Muscle of back (tissue), 13 donors: ENCODE measurements at places on chromosomes 2 and 18.

DNA sequence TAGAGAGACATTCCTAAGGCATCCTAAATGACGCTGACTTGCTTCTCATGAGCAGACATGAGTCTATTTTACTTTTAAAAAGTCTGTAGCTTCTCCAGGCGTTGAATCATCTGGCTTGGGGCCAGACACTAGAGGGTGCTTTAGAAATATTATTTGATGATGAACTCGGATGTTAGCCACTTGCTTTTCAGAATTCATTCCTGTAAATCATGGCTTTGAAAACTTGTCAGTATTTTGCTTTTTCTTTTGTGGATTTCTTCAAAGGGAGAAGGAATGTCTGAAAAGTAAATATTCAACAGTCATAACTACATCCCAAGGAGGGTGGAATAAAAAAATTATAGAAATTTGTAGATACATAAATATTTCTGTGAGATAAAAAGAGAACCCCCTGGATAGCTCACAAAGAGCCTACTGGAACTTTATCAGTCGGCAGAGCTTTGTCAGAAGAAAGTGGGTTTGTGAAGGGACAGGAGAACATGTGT is 370.8 kb downstream of the OSR1 start:
- DNase-seq = peak; percentile 90

DNA sequence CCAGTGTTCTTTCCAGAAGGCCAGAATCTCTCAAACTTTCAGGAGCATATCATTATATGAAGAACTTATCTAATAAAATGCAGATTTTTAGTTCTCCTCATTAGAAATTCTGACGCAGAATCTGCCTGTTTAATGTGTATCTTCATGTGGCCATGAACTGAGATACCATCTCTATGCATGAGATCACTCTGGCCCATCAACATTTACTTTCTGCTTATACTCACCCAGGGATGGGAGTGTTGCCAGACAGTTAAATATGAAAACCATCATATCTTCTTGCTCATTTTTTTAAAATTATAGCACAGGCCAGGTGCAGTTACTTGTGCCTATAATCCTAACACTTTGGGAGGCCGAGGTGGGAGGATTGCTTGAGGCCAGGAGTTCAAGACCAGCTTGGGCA is 60.4 kb downstream of the MAPK4 start:
- no peak for DNase-seq

DNA sequence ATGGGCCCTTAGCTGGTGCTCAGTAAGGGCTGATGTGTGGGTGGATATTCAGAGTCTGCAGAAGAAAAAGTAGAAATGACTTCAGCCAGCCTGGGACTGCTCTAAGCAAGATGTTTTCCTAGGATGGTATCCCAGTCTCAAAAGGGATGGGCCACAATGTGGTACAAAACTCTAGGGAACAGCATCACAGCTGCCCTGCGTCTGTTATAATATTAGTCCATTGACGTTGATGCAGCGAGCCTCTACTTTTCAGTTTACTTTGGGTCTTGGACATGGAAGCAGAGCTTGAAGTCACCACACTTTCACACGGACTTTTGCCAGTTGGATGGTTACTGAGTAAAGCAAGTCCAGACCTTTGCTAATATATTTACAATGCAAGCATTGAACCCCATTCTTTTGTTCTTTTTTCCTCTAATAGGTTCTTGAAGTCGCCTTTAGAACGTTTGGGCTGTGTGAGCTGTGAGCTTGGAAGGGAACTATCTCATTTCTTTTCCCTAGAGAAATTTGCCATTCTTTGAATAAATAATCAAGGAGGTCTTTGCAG is 105.7 kb downstream of the RDH14 start:
- no peak for DNase-seq

DNA sequence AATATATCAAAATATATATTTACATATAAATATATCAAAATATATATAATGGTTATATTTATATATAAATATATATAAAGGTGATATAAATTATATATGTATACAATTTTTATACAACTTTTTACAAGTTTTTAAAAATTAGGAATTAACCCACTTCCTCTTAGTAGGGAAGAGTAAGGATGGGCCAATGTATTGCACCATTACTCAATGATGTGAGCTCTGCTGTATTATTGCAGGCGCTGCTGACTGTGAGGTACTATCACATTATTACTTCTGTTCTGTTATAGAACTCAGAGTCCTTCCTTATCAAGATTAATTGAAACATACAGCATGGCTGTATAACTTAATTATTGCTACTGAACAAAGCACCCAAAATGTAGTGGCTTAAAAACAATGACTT is 46.0 kb downstream of the CCDC195 start:
- DNase-seq = no peak

DNA sequence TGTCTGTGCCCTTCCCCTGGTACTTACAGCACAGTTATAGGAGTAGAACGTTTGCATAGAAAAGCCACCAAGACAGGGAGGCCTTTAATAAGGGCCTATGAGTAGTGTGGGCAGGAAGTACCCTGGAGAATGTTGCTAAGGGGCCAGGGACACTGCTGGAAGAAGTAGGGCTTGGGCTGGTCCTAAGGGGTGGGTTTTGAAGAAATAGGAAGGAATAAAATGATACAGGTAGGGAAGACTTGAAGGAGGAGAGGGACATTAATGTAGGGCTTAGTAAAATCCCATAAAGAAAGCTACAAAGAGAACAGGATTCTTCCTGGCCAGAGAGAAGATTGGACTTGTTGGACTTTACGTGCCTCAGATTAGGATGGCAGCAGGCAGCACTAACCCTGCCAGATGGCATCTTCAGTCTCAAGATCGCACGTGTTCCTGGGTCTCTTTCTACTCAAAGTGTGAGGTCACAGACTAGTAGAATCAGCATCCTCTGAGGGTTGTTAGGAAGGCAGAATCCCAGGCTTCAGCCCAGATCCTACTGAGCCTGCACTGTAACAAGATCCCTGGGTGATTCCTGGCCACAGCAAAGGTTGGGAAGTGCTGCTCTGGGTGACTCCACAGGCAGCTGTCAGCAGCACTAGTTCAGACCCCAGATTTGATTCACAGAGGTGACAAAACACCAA is 39.2 kb downstream of the EPAS1 start:
- DNase-seq = no peak

GRCh38 chr2:120936476-120937334 is 201.0 kb downstream of the GLI2 start:
- no peak for DNase-seq

DNA sequence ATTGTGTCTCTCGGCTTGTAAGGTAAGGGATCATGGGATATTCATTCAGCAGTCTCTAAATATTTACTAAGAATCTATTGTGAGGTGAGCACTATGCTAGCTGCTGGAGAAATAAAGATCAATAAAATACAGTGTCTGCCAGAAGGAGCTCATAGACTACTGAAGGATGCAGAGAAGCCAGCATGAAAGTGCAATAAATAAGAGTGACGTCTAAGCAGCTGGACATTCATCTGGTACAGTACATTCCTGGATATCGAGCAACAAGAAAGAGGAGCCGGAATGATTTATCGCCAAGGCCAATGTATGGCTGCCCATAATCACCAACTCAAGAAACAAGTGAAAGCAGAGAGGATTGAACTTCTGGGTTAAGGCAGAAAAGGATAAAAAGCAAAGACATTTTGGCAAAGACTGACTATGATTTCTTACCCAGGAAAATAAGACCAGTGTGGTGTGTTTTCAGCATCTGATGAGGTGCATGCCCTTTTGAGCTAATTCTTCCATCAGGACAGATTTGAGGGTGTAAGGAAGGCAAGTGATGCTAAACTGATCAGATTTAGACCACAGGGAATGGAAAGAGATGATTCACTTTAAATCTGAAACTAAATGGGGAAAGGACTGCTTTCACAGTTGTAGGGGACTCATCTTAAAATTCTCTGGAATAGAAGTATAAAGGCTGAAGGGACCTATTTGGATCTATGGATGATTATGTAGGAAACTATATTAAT is 18.7 kb upstream of the LMAN1 start:
- no peak for DNase-seq

- no peak for DNase-seq
Observed at GRCh38 chr2:65477590-65477989, 45.2 kb upstream of the SPRED2 start.

DNA sequence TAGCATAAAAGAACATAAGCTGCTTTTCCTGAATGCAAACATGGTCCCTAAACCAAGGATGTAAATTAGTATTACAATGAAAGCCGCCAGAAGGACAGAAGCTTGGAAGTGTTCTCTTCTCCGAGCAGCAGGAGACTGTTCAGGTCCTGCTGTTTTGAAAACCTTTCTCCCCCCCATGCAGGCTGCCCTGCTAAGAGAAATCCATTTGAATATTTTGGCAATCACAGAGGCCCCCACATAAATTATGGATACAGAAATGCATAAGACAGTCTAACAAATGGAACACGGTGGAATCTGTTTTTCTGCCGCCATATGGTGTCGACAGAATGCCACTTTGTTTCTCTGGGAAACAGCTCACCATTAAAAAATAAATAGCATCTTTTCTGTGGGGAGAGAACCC is 600.4 kb upstream of the KLHL29 start:
- DNase-seq = no peak

GRCh38 chr2:238104691-238105371 is 4.7 kb downstream of the ESPNL start:
- DNase-seq = no peak

DNA sequence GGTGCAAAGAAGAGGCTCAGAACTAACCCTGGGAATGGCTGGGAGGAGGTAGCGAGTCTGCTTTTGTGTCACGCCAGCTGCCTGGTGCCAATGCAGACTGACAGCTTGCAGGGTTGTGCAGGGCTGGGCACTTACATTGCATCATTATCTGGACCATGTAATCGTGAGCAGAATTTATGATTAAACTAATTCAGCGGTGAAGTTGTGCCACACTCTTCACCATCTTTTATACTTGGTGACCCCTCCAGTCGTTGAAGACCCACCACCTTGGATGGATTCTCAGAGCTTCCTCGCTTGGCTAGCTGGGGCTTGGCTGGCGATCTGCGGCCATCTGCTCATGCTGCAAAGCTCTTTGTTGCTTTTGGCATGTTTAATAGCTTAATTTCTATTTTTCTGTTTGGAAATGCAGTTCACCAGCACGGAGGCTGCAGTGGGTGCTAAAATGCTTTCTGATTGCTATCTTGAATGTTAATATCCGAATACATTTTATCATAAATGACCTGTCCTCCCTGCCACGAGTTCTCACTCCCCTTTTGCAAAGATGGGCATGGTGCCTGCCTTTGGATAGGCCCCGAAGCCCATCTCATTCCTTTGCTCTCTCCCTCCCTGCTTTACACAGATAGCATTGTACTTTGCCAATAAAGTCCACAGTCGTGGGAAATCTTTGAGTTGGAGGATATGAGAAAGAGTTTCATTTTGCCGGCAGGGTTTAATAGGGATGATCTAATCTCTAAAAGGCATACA is 188.2 kb downstream of the PRKCE start:
- peak; percentile 81 for DNase-seq
